ENCODE measurements at places on chromosomes 1 and 21.

DNA sequence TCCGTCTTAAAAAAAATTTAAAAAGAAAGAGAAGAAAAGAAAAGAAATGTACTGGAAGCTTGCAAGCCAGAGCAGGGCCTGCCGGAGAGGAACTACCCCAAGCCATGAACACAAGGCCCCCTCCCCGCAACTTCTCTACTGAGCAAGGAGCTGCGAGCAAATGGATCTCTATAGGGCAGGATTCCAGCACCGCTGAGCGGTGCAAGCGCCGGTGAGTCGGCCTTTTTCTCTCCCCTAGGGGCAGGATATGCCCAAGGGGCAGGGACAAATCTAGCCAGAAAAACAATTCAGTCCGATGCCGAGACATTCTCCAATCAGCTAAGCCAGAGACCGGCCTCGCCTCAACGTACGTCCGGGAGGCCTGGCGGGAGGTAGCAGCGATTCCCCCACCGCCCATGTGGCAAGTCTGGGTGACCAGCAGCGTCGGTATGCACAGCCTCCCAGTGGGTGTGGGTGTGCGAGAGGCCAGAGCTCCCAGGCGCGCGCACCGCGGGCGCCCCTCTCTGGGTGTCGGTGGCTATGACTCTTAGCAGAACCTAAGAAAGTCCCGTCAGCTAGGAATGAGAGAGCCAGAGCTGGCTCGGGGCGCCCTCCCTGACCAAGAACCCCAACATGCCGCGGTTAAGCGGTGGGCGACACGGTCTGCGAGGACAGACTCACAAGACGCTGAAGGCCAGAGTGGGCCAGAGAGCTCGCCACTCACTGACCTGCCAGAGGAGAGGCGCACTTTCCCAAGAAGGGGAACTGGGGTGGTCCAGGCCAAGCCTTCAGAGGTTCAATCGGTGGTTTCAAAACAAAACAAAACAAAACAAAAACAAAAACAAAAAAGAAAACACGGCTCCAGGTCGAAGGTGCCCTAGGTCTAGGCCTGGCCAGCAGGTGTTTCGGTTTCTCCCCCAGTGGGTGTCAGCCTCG, 1.9 kb downstream of the CSMD2 start:
- DNase-seq: peak; percentile 73

- no peak for DNase-seq
Observed at GRCh38 chr1:27049607-27050006, 37.0 kb upstream of the TENT5B start.

GRCh38 chr21:16085421-16085820, 355.6 kb downstream of the USP25 start:
- DNase-seq: no peak

- peak; percentile 91 for DNase-seq
Observed at GRCh38 chr21:39637197-39637970, 24.6 kb downstream of the B3GALT5 start.

DNA sequence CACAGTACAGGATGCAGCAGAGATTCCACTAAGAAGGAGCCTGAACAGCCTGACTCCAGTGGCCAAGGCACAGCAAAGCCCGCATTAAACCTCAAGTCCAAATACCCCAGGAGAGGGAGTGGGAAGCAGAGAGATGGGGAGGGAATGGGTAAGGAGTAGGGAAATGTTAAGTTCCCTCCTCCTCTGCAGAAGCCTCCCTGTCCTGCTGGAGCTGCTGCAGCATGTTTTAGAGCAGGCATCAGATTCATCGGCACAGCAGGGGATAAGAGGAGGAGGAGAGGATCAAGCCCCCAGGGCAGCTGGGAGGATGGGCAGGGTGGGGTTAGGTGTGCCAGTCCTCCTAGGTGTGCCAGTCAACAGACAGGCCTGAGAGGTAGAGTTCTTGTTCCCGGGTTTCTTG, 709.7 kb downstream of the PTPRU start:
- DNase-seq: no peak

GRCh38 chr1:29259802-29260441, 23.6 kb downstream of the PTPRU start:
- DNase-seq: peak; percentile 36

DNA sequence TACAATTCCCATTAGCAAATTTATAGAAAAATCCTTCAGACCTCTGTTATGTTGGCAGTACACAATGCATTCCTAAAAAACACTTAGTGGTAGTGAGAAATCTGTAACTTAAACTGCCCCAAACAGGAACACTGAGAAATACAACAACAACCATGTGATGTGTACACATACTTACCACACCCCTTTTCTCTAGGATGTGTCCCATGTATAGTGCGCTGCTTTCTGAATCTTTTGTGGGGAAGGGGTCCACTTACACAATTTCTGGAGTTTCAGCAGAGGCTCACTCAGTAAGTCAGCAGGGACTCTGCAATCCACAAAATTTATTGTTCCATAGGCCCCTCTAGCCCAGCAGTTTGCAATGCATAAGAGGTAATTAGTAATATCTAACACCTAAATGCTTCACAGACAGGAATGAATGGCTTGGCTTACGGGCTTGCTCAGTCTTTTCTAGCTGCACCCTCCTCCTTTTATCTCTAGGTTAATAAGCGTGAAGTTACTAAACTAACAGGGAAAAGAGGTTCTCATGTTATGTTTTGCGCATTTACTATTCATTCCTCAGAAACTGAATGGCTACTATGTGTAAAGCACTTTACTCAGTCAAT, 115.2 kb downstream of the TGFBR3 start:
- no peak for DNase-seq

DNA sequence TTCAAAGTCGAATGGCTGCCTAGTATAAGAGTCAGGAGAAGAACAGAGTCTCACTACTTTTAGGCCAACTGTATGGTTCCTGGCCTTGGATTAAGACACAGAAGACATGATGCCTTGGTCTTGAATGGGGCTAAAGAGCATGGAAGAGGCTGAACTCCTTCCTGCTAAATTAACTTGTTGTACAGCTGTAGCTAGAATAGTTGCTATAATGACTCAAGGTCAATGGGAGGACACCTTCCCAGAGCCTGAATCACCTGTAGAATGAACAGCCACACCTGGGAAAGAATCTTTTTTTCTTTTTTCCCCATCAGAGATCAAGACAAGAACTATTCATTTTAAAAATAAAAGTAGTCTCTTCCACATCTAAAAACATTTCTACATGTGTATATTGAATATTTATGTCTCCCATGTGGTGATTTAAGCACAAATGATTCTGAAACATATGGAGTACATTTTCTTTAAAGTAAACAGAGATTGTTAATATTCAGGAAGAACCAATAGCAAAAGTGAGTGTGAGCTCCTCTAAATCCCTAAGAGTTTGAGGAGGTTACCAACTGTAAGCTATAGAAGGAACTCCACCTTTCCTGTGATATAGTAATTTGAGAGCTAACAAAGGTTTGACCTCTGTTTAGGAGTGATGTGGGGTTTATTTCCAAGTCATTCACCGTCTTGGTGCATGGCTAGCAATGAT, 191.3 kb downstream of the TGFB2 start:
- DNase-seq: no peak
